ENCODE measurements at places on chromosomes 7 and 10.

DNA sequence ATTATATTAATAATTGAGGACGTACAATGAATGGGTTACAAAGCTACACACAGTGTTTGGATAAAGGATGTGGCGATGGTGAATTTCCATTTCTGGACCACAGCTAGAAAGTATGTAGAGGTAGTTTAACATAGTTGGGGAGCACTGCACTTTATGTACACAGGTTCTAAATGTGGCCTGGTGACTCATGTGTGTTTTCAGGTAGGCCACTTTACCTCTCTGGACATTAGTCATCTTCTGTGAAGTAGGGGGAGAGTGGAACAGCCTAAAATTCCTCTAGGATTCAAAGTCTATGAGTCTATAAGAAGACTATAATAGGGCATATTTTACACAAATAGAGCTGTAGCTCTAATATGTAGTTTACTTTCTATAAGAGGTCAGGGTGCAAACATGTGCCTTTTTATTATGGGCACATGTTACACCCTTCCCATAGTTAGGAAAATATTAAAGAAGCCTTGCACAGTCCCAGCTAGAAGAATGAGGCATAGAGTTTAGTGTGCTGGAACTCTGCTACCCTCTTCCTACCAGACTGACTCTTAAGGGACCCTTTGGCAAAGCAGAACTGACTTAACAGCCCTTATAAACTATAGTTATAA, 594.9 kb downstream of the LRMDA start:
- no peak for DNase-seq

- no peak for DNase-seq
Measured at GRCh38 chr10:6881987-6882386, 301.9 kb upstream of the PRKCQ start.

GRCh38 chr7:68043546-68043945, 1046.9 kb downstream of the TYW1 start:
- no peak for DNase-seq

DNA sequence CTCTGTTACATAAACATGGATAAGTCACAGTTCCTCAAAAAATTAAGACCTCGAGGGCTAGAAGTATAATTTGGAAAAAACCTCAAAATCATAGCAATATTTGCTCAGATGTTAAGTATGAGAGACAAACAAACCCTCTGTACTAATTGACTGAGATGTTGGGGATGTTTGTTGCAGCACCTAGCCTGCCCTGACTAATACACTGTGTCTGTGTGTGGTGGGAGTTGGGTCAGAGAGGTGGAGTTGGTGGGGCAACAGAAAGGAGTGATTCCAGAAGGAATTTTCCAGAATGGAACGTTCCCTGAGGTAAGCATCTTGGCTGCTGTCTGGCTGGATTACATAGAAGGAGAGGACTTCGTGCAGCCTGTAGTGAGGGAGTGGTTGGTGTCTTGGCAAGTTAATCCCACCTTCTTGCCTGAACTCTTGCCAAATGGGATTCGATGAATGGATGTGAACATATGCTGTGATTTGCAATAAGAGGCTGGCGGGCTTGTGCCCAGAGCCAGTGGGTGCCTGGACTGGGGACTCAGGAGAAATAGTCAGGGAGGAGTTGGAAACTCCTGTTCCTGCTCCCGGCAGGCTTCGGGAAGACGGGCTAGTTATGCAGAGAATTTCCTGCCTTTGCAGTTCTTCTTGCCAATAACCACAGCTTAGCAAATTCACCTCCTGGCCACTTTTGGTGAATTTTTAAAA, 9.3 kb upstream of the FAM180A start:
- no peak for DNase-seq

DNA sequence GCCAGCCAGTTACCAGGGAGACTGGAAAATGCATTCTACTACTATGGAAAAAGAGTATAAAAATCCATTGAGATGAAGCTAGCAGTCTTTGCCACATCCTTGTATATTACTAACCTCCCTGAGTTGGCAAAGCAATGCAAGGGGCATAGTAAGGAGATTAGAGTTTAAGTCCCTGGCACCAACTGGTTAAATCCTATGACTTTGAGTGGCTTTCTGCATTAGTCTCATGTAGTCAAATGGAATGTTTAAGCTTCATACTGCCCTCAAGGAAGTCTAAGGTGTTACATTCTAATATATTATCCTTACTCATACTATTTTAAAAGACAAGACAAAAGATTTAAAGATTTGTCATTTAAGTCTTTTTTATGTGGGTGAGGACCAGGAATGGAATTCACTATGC, 110.1 kb downstream of the INHBA start:
- DNase-seq, result no peak

GRCh38 chr10:12473491-12473890, 124.1 kb downstream of the CAMK1D start:
- no peak for DNase-seq

- no peak for DNase-seq
Measured at GRCh38 chr10:5968681-5969453, 8.5 kb downstream of the IL15RA start.

DNA sequence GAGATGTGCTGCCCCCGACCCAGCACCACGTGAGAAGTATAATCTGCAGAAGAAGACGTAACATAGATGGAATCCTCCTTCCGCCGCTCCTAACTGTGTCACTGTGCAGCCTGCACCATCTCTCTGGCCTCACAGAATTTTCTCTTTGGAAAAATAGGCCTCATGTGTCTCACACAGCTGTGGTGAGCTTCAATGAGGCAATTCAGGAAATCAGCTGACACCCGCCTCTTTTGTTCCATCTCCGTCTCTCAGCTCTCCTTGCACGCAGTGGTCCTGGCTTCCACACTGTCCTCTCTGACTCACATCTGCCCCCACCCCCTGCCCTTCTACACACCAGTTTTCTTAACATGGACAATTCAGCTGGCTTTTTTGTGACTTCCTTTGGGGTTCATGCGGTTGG, 7.2 kb downstream of the C10orf90 start:
- no peak for DNase-seq

DNA sequence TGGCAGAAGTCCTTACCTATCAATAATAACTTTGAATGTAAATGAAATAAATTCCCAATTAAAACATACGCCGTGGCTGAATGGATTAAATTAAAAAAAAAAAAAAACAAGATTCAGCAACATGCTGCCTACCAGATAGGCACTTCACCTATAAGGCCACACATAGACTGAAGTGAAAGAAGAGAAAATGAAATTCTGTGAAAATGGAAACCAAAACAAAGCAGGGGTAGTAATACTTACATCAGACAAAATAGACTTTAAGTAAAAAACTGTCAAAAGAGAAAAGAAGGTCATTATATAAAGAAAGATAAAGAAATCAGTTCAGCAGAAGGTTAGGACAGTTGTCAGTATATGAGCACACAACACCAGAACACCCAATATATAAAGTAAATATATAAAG, 55.3 kb downstream of the TCAF1 start:
- DNase-seq, result no peak

DNA sequence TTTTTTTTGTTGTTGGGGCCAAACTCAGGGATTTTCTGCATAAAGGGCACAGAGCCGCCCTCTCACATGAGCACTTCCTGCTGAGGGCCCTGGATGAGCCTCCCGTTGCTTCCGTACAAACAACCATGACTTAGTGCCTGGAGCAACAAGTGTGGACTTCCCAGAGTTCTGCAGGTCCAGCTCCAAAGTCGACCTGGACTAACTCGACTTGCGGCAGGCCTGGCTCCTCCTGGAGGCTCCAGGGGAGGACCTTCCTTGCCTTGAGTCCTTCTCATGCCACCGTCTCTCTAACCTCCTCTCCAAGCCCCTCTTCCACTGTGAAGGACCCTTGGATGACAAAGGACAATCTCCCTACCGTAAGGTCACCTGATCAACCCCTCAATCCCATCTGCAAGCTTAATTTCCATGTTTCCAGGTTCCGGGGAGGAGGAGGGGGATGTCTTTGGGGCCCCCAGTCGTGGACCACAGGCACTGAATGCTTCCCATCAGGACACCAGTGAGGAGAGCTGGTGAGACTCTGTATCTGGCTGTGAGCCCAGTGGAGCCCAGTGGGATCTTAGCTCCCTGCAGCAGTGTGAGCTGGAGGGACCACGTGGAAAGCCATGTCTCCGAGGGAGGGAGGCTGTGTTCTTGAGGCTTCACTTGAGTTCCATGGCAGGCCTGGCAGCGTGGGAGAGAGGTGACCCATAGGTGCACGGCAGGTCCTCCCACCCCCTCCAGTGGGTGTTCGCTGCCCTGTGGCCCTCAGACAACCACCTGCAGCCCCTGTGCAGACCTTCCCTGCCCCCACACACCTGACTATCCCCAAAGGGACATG, 199.5 kb upstream of the PPP2R2D start:
- DNase-seq, result no peak

DNA sequence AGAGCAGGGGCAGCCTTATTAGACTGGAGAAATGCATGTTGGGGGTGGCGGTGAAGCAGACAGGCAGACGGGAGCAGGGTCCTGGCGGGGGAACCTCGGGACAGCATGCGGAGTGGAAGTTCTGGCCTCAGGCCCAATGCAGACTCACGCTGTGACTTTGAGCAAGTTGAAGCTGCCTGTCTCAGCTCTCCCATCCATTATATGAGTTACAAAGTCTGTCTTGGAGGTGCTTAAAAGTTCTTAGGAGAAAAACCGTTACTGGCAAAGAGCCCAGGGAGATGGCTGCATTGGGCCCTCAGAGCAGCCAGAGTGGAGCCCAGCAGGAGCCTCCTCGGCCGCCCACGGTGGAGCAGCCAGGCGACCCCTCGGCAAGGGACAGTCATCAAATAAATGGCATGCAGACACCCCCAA, 509.5 kb downstream of the PLXNA4 start:
- DNase-seq, result no peak

DNA sequence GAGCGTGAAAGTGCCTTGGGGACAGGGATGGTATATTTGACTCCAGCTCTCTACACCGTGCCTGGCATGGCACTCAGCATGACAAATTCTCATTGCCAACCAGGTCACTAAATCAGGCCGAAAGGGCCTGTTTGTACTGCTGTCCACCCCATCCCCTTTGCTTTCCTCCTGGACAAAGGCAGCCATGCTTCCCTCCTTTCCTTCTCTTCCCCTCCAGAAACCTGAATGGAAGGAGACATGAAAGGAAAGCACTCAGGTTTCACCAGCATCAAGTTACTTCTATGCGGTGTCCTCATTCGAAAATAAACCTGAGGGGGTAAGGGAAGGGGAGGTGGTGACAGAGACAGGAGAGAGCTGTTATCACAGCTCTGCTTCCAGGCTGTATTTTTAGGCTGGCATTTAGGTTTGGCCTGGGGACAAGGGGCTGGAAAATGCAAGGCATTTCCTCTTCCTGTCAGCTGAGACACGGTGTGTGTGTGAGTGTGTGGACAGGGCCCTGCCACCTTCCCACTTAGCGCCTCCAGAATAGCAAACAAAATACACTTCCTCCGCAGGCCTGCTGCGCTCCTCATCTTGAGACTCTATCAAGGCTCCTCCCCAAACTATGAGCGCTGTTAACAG, 79.9 kb upstream of the COL13A1 start:
- no peak for DNase-seq

- DNase-seq, result no peak
Measured at GRCh38 chr7:1787241-1787640, 117.2 kb downstream of the ELFN1 start.

GRCh38 chr10:128046953-128047290, 79.3 kb downstream of the MKI67 start:
- no peak for DNase-seq

GRCh38 chr7:66615699-66616098, 13.0 kb upstream of the KCTD7 start:
- no peak for DNase-seq

DNA sequence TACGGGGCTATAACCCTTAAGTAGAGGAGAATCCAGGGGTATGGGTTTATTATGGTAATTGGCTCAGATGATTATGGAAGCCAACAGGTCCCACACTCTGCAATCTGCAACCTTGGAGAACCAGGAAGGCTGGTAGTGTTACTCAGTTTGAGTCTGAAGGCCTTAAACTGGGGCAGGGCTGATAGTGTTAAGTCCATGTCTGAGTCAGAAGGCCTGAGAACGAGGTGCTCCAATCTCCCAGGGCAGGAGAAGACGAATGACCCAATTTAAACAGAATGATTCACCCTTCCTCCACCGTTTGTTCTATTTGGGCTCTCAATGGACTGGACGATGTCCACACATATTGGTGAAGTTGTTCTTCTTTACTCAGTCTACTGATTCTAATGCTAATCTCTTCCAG, 244.5 kb upstream of the PTER start:
- DNase-seq, result no peak

- no peak for DNase-seq
Measured at GRCh38 chr7:95598511-95598910, 2.2 kb upstream of the PDK4 start.

GRCh38 chr7:28106321-28106829, 74.2 kb downstream of the JAZF1 start:
- no peak for DNase-seq

GRCh38 chr7:157035302-157035701, 24.8 kb upstream of the MNX1 start:
- DNase-seq, result no peak

- no peak for DNase-seq
Measured at GRCh38 chr10:43698156-43698555, 49.5 kb upstream of the ZNF32 start.

- no peak for DNase-seq
Measured at GRCh38 chr7:451255-452225, 68.1 kb downstream of the PDGFA start.

- no peak for DNase-seq
Measured at GRCh38 chr7:50653126-50653864, 88.1 kb upstream of the DDC start.

GRCh38 chr10:72096115-72097000, 8.0 kb upstream of the SPOCK2 start:
- DNase-seq, result no peak

- DNase-seq, result no peak
Measured at GRCh38 chr10:118311505-118311904, 30.6 kb downstream of the FAM204A start.

- no peak for DNase-seq
Measured at GRCh38 chr7:123673137-123673732, 17.6 kb downstream of the LMOD2 start.

DNA sequence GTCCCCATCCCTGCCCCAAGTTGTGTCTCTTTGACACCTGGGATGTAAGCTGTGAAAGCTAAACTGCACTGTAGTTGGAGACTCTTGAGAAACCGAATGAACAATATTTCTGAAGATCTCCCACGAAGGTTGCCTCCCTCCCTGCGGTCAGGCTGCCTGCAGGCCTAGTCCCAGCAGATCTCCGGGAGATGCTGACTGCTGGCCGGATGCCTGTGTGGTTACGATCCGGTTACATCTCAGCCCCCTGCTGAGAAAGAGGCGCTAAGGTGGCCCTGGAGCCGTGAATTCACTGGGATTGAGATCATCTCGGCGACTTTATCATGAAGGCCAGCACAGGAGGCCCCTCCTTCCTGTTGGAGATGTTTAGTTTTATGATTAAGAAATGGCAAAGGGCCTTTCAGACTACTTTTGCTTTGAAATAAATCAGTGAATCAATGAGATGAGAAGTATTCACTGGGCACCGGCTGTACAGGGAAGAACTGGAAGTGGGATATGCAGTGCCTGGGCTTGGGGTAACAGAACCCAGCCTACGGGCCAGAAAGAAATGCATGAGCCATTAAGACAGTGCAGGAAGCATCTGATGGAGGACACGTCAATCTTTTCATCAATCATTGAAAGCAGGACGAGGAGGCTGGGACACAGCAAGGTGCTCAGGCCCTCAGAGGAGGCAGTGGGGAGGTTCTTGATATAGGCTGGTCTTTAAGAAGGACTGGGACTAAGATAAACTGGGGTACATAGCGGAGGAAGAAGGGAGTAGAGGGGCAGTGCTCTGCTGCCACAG, 177.6 kb downstream of the PRKAG2 start:
- DNase-seq, result peak; percentile 92

GRCh38 chr10:22805304-22805703, 90.9 kb upstream of the PIP4K2A start:
- DNase-seq, result no peak

GRCh38 chr10:62454687-62455397, 80.7 kb downstream of the ZNF365 start:
- no peak for DNase-seq

All from T1000 (cell line).